Stimulated activated CD4-positive, alpha-beta T cell treated with anti-CD3 and anti-CD28 coated beads, Interleukin-1b, Interleukin-23, amount 100 ng/mL, for 1 hour (primary cell): ENCODE measurements at places on chromosomes 11 and 22.

GRCh38 chr22:43583501-43583900 lies 171.7 kb downstream of the MPPED1 start:
- no peak for DNase-seq

- no peak for DNase-seq
Measured at GRCh38 chr11:77324508-77324907, 23.0 kb upstream of the GDPD4 start.

- no peak for DNase-seq
Measured at GRCh38 chr11:110123003-110123402, 29.8 kb downstream of the ZC3H12C start.

DNA sequence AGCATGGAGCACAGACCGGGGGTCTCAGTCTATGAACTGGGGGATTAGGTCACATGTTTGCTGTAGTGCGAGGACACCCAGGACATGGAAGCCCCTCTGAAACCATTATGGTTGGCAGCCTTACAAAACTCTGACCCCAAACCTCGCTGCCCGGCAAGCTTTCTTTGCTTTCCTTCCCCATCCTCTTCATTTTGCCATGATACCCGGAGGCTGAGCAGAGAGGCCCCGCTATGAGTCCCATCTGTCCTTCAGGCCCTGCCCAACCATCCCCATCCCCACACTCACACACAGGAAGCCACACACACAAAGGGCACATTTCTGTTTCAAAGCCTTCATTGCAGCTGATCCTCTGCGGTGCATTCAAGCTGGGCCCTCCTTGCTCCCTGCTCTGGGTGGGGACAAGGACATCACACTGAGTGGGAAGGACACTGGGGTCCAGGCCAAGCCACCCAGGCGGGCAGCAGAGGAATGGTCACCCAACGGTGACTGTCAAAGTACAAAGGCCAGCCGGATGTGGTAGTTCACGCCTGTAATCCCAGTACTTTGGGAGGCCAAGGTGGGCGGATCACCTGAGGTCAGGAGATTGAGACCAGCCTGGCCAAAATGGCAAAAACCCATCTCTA lies 176.5 kb downstream of the CTTN start:
- DNase-seq, result no peak

GRCh38 chr11:119943298-119943655 lies 194.6 kb downstream of the TRIM29 start:
- no peak for DNase-seq

DNA sequence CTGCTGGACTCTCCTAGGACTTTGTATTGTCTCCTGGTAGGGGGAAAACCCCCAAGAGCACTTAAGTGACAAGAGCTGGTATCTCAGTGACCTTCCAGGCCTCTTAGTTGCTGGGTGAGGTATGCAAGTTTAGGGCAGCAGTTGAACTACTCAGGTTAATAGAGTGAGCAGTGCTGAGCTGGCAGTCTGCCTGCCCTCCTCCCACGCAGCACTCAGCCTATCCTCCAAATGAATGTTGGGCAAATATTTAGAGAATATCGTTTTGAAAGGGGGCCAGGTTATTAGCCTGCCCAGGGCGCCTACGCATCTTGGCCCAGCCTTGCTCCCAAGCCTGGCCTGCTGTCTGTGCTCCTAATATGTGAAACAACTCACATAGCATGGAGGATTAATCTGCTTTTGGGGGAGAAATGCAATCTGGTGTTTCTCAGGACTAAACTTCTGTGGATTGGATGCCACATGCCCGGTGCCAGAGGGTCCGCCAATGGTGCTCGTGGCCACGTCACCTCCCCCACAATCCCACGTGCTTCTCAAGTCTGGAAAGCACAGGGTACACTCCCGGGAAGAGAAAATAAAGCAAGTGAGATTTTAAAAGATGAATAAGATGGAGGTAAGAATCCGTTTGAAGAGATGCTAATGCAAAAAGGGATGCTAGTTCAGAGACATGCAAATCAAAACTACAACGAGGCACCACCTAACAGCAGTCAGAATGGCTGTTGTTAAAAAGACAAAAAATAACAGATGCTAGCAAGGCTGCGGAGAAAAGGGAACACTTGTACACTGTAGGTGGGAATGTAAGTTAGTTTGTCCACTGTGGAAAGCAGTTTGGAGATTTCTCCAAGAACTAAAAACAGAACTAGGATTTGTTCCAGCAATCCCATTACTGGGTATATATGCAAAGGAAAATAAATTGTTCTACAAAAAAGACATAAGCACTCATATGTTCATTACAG lies 67.7 kb downstream of the SPON1 start:
- DNase-seq, result no peak

- DNase-seq, result no peak
Measured at GRCh38 chr22:48104766-48105165, 1342.3 kb downstream of the TBC1D22A start.

- no peak for DNase-seq
Measured at GRCh38 chr22:19637408-19638281, 76.7 kb upstream of the SEPTIN5 start.

DNA sequence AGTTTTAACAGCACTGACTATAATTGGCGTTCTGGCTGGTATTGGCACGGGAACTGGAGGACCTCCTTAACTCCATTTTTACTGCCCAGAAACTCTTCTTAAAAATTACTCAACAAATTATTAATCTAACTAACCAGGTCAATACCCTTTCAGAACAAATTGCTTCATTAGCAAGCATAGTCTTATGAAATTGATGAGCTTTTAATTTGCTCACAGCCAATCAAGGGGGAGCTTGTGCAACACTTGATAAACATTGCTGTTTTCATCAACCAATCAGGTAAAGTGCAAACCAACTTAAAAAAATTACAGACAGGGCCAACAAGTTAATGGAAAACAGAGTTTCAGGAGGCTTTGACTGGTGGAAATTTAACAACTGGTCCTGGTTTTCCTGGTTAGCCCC lies 4.6 kb upstream of the APOL3 start:
- DNase-seq, result no peak

DNA sequence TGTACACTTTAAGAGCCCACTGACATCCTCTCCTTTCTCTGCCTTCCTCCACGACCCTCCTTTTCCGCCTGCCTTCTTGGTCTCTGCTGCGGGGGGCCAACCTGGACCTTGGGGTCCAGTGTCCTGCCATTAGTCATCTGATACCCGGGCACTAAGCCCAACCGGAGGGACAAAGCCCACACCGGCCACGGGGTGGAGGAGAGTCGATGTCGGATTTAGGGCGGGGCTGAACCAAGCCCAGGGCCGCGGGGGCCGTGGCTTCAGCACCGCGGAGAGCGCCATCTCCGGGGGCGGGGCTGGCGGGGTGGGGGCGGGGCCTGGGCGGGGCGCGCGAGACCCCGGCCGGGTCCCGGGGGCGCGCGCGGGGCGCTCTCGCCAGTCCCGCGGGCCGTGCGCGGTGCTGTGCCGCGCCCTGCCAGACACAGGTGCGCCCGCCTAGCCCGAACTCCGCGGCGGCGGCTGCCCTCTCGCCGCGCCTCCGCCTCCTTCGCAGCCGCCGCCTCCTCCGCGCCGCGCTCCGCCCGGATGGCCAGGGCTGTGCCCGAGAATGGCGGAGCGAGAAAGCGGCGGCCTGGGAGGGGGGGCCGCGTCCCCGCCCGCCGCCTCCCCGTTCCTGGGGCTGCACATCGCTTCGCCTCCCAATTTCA lies at the start of gene MAPK8IP1:
Gene MAPK8IP1, plus strand, starts transcription at position 378 of the 647 bp plus-strand sequence. Its CDS starts 170 bp downstream, at position 548.
- peak; percentile 9 for DNase-seq

- no peak for DNase-seq
Measured at GRCh38 chr11:119403021-119403420, 20.0 kb downstream of the THY1 start.

DNA sequence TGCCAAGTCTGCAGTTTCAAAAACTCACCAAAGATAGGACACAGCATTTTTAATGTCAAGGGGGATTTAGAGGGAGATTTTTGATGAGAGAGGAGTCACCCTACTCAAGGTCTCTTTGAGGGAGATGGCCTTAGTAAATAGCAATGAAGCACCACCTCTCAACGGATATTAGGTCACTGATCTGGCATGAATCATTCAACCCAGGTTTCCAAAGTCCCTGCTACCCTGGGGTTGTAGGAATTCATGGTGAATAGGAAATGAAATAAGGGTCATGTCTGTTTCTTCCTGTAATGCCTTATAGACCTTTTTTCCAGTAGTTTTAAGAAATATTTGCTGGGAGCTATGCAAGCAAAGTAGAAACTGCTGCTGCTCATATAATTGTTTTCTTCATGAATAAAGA lies 2154.9 kb downstream of the LRRC4C start:
- no peak for DNase-seq

GRCh38 chr11:118443590-118444218 lies 7.4 kb downstream of the KMT2A start:
- DNase-seq, result no peak

- DNase-seq, result no peak
Measured at GRCh38 chr11:12092714-12093113, 17.7 kb upstream of the MICAL2 start.

GRCh38 chr11:117872975-117873827 lies 3.3 kb downstream of the FXYD6 start:
- DNase-seq, result no peak

DNA sequence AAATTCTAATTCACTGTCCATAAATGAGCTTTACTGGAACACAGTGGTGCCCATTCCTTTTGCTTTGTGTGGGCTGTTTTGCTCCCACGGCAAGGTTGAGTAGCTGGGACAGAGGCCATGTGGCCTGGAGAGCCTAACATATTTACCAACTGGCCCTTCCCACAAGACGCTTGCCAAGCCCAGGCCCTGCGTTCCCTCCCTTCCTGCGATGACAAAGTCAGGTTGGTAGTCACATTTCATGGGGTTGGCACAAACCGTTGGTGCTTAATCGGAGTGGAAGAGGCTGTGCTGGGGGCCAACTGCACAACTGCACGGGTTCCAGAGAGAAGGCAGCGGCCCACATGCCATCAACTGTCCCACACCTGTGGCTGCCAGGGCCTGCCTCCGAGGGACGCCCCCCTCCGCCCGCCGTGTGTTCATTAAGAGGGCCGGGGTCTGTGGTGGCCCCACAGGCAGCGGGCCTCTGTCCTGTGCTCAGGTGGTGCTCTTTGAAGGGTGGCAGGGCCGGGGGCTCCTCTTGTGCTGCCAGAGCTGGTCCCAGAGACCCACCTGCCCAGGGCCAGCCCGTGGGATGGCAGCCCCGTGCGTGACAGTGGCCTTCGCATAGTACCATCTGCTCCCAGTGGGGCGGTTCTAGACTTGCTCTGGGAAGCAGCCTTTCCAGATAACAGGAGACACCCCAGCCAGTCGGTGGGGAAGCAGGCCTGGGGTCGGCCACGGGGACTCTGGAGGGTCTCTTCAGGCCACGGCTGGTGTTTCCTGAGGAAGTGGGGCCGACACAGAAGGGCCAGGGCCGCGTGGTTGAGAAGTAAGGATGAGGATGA lies 81.5 kb upstream of the CLDN5 start:
- DNase-seq, result no peak

- DNase-seq, result no peak
Measured at GRCh38 chr11:64544616-64545296, 46.3 kb upstream of the SLC22A12 start.

- DNase-seq, result no peak
Measured at GRCh38 chr11:8055091-8055835, 25.7 kb upstream of the TUB start.

- DNase-seq, result no peak
Measured at GRCh38 chr11:26264266-26264665, 67.7 kb upstream of the ANO3 start.

- no peak for DNase-seq
Measured at GRCh38 chr11:96960476-96960875, 570.7 kb downstream of the JRKL start.

DNA sequence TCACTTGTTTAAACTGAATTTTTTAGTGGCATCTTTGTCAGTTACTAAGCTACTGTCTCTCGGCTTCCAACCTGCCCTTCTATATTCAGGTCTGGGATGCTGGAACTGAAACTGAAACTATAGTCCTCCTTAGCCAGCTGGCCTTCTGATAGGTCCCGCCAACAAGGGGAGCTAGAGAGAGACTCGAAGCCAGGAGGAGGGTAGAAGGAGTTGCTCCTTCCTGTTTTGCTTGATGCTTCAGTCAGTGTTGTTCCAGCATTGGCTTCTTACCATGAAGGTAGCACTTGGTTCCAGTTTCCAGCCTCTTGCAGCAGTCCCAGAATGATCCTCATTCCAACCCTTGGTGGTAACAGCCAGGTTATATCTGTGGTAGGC lies 32.9 kb upstream of the HORMAD2 start:
- DNase-seq, result no peak

DNA sequence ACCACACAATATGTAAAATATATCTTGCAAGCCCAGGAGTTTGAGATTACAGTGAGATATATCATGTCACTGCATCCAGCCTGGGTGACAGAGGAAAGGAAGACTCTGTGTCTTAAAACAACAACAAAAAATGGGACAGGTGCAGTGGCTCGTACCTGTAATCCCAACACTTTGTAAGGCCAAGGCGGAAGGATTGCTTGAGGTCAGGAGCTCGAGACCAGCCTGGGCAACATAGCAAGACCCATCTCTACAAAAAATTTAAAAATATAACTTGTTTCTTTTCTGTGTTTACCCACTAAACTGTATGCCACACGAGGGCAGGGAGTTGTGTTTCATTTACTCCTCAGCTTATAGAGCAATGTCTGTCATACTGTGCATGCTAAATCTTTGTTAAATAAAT lies 3.1 kb downstream of the ZNF280A start:
- no peak for DNase-seq

DNA sequence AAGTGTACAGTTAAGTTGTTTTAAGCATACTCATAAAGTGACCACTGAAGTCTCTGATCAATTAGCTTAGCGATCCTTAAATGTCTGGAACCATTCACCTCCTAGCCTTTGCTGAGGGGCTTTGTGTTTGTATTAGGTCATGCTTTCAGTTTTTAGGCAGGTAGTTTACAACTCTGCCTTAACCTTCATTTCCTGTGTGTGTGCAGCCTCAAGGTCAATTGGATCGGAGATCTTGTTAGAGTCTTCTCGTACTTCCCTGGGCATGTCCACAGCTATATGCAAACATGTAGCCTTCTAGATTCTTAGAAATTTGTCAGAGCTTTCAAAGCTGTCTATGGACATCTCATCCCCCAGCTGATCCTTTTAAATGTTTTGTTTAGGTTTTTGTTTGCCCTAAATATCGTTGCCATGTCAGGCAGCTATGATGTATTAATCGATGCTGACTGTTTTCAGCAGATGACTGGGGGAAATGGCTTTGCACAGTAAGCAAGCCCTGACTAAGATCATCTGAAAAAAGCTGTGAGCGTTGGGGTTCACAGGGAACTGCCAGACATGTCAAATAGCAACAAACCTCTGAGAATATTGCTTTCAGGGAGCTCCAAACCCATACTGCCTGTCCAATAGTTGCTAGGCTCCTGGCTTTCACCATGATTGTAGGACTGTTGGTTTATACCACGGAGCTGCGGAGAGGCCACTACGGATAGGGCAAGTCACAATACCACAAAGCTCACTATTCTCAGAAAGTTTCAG lies 45.6 kb downstream of the GLYAT start:
- DNase-seq, result no peak

DNA sequence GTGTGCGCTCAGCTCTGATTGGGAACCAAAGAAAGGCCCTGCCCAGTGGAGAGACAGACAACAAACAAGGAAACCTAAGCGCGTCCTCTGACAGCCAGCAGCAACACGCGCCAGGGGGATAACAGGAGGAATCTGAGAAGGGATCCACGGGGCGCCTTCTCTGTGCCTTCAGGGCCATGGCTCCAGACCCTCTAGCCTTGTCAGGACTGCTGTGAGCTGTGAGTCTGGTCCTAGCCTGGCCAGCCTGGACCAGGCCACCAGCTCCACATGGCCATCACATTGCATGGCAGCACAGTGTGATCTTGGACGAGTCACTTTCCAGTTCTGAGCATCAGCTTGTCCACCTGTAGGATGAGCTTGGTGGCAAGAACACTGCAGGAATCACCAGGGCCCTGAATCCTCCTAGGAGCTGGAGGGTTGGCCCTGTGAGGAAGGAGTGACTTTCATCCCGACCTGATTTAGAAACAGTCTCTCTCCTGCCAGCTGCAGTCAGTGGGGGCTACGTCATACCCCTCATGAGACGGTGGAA lies 11.8 kb upstream of the MGAT3 start:
- DNase-seq, result no peak

GRCh38 chr11:44507896-44508445 lies 57.5 kb upstream of the CD82 start:
- DNase-seq, result no peak
